ENCODE measurements at places on chromosomes 12 and 14.

DNA sequence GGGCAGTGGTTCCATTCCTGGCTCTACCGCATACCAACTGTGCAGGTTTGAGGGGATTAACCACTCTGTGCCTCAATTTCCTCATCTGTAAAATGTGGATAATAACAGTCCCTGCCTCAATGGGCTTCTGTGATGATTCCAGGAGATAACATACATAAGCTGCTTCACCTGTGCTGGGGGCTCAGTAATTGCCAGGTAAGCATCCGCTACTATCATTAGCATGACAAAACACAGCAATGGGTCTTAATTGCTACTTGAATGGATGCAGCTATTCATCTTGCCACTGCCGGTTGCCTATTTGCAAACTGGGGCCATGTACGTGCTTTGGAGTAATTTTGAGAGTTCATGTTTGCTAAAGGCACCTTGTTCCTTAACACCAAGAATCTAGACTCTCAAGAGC is 132.6 kb downstream of the TMEM132D start:
- DNase-seq, result no peak

GRCh38 chr12:20421421-20421820 is 53.1 kb downstream of the PDE3A start:
- no peak for DNase-seq

- peak; percentile 29 for DNase-seq
These were observed 1.6 kb upstream of the SLC7A8 start for GRCh38 chr14:23185063-23185462.

DNA sequence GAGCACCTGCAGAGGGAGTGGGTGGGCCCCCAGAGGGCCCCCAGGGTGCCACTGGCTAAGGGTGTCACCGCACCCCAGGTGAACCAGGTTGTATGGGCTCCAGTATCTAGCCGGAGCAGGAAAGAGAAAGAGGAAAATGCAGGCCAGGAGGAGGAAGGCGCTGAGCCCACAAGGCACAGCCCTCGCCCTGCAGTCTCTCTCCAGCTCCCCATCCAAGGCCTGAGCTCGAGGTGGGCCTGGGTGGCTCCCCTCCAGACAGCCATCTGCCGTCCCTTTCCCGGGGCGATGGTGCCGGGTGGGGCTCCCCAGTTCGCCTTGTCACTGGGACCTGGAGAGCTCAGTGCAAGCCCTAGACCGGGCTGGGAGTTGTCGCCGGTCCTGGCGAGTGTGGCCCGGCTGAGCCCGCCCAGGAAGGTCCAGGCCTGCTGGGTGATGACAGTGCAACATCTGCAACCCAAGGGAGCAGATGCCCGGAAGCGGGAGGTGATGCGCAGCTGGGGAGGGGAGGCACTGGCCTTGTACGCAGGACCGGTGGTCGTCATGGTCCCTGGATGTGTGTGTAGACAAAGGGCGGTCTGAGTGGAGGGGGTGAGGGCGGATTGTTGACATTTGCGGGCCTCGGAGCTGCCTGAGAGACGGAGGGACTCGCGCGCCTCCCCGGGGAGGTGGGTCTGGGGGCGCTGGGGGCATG is 716 bp downstream of the TMEM179 start:
- DNase-seq, result no peak

DNA sequence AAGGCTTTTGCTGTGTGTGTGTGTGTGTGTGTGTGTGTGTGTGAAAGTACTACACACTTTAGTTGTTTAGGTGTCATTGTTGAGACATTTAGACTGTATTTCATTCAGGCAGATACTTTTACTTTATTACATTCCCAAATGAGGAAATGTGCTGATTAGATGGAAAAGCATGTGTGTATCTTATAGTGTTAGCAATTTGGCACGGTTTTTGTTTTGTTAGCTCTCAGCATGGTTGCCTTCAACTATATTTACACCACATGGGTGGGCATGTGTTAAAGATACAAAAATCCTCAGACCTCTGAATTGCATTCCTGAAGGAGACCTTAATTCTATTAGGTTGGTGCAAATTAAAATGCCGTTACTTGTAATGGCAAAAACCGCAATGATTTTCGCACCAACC is 879.5 kb downstream of the DIO2 start:
- no peak for DNase-seq

DNA sequence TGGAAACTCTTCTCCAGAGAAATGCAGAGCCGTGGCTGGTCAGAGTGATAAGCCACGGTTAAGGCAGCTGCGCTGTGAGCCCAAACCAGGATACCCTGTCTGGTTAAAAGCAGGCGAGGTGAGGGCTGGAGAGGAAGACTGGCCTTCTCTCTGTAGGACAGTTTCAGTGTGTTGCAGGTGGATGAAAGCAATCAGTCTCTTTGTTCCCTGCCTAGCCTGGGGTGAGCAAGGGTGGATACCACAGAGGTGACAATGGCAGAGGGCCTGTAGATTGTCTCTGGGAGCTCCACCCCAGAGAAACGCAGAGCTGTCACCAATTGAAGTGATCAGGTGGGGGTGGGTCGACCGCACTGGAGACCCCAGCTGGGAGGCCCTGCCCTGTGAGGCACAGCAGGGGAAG is 621.9 kb downstream of the LRFN5 start:
- no peak for DNase-seq

DNA sequence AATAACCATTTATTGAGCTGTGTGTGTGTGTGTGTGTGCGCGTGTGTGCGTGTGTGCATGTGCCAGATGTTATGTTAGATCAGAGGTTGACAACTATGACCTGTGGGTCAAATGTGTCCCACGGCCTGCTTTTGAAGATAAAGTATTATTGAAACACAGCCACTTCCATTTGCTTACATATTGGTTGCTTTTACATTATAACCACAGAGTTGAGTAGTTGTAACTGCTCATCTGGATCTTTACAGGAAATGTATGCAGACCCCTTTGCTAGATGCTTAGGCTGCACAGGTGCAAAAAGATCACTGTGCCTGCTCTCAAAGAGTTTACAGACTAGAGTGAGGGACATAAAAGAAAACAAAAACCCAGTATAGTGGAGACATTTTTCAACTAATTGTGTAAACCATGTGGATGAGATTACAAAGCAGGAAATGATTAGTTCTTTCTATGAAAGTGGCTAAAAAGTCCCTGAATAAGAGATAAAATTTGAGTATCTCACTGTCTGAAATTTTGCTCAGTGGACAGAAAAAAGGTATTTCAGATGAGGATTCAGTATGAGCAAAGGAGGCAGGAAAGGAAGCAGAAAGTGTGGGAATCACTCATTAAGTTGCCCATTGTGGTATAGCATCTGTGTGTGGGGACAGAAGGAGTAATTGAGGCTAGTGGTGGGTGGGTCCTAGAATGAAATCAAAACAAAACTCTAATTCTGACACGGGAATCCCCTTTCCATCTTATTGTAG is 188.4 kb downstream of the PAH start:
- no peak for DNase-seq

DNA sequence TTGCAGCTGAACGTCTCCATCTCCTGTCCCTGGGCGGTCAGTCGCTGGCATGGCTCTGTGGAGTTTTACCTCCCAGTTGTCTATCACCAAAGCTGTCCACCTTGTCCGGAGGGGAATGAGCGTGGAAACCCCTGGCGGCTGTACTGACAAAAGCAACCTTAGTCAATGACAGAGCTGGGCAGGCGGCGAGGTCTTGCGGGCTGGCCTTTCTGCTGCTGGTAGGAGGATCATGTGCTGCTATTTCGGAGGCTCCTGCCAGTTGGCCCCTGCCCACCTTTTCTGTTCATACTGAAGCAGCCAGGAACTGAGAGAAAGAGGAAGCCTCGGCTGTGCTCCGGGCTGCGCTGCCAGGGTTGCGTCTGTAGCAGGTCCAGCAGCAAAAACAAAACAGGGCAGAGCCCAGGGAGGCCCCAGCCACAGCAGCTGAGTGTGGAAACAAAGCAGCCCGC is 57.7 kb downstream of the HMGA2 start:
- DNase-seq, result peak; percentile 33

DNA sequence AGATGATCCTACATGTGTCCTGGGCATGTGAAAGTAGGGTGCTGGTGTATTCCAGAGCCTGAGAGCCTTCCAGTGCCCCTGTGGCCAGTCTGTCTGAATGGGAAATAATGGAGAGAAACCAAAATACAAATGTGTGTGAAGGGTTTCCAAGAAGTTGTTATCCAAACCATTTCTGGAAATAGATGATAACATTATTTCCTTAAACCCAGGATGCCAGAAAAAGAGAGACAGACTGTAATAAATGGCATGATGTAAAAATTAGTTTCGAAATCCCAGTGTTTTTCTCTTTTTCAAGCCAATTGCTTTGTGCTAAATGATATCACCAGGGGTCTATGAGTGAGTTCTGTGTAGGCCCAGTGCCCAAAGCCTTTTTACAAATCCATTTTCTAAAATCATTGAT is 175.3 kb downstream of the PHLDA1 start:
- DNase-seq, result peak; percentile 47

DNA sequence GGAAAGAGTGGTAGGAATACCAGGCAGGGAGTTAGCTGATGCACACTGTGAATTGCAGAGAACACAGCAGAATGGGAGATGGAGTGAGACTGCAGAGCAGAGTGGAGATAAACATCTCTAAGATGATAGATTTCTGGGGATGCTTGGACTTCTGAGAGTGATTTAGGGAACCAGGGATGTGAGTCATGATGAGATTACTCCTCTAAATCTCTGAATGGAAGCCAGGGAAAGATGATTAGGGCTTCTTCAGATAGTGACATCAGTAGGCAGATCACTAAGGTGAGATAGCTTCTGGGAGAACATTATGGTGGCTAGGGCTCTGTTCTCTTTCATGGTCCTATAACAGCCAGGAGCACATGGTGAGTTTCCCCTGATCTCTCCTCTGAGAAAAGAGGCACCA is 501.5 kb upstream of the USP15 start:
- DNase-seq, result no peak

DNA sequence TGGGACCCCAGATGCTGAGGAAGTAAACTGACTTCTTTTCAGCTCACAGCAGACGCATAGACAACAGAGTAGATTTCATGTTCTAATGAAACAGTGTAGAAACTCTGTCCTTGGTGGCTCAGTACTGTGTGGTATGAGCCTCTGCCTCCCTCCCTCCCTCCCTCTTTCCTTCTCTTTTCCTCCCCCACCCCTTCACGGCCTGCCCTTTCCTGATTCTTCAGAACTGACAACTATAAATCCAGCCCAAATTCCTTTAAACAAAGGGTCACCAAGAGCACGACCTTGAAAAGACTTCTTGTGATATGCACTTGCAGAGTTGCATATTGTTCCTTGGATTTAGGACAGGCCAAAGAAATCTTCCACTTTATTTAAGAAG is 164.0 kb downstream of the ETV6 start:
- DNase-seq, result peak; percentile 44

GRCh38 chr12:132610051-132610759 is at the start of gene LRCOL1:
Gene LRCOL1 (minus strand): TSS chr12:132610582. CDS start chr12:132606251, 4,331 bp downstream.
- DNase-seq, result peak; percentile 64

- no peak for DNase-seq
These were observed 5.5 kb upstream of the LRRC74A start for GRCh38 chr14:76820700-76821099.

DNA sequence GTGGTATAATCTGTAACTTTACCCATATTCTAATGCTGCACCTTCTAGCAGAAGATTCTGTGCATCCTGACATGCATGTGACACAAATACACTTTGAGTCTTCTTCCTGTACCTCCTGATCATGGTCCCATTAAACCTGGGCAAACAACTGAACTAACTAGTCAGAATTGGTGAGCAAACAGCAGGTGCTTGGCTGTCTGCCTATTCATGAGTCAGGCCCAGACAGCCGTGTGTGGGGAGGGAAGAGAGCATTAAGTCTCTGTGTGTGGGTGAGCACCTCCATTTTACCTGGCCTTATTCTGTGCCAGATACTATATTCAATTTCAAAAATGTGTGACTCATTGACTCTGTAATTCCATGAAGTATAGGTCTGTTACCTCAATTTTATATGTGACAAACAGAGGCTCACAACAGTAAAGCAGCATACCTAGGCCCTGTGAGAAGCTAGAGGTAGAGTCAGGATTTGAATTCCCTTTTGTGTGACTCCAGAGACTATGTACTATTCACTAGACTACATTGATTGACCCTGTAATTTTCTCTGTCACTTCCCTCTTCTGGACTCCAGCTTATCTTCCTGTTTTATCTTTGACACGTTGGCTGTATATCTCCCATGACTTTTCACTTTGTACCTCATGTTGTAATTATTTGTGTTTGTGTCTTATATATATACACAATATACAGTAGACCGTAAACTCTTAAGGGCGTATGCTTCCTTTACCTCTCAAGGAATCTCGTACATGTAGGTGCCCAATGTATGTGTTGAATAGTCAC is 32.2 kb downstream of the SUSD6 start:
- DNase-seq, result peak; percentile 62

- DNase-seq, result no peak
These were observed 31.4 kb downstream of the P2RX4 start for GRCh38 chr12:121241156-121241970.

DNA sequence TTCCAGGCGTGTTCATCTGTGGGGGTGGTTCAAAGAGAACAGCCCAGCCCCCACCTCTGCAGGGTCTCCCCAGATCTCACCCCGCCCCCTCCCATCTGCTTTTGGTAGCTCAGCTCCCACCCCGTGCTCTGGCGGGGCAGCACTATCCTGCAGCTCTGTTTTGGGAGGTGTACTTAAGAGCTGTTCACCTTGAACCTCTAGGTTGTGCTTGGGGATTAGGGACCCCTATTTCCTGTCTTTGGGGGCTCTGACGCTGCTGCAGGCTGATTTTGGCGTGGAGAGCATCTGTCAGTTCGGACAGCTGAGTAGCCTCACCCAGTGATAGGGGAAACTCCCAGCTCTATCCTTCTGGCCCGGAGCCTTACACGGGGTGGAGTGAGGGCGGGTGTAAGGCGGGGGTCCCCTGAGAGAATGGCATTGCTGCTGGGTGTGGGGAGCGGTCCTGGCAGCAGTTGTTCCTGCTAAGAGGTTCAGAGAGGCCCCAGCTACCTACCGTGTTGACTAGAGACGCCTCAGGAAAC is 765 bp downstream of the TMEM120B start:
- no peak for DNase-seq

- DNase-seq, result no peak
These were observed 487.9 kb downstream of the PCNX1 start for GRCh38 chr14:71395151-71395604.

GRCh38 chr14:71733210-71733883 is 198.9 kb upstream of the RGS6 start:
- DNase-seq, result peak; percentile 69

DNA sequence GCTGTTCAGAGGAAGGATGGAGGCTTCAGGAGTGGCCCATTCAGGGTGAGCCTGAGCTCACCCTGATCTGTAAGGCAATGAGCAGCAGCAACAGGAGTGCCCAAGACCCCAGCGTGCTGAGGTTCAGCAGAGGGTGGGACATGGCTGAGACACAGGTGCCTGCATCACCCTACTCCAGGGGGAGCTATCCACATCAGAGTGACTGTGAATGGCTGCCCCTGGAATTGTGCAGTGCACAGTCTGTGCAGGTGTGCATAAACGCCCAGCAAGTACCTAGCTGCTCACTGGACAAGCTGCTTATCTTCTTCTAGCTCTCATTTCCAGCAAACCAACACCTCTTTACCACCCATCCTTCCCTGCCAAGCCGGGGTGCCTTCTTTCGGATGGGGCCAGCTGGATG is 140.6 kb upstream of the PRMT8 start:
- DNase-seq, result no peak

All from amniotic epithelial cell (primary cell).